ENCODE measurements at places on chromosomes 12 and 14.

GRCh38 chr14:90454041-90455000 is 57.5 kb downstream of the CALM1 start:
- no peak for DNase-seq

DNA sequence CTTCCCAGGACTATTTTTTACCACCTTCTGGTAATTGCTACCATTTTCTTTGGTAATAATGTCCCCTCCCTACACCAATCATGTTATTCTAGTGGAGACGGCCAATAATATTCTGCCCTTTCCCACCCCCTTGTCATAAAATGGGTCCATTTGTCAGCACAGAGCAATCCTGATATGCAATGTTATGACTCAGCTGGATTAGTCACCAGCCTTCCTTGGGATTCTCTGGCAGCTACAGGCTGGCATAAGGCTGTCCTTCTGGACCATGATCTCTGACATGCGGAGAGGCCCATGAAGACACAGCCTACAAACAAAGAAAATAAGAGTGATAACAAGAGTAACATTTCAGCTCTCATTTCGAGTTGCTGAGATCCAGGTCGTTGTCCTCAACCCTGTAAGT is 222.0 kb upstream of the CPNE8 start:
- no peak for DNase-seq

GRCh38 chr14:26626256-26626655 is 28.4 kb upstream of the NOVA1 start:
- DNase-seq = no peak

DNA sequence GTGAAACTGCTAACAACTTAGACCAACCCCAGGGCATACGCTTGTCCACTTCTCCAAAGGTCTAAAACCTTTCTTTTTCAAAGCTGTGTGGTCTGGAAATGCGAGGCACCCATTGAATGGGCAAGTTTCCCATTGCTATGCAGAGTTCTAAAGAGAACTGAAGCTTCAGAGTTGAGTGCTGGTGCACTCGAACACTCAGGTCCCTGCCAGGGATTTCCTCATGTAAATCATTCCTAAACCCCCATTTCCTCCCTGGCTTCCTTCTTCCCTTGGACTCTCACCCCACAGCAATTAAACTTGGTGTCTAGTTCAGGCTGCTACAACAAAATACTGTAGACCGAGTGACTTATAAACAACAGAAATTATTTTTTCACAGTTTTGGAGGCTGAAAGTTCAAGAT is 2.2 kb upstream of the PXN start:
- no peak for DNase-seq

- no peak for DNase-seq
Observed at GRCh38 chr12:19833775-19834501, 394.6 kb downstream of the AEBP2 start.

DNA sequence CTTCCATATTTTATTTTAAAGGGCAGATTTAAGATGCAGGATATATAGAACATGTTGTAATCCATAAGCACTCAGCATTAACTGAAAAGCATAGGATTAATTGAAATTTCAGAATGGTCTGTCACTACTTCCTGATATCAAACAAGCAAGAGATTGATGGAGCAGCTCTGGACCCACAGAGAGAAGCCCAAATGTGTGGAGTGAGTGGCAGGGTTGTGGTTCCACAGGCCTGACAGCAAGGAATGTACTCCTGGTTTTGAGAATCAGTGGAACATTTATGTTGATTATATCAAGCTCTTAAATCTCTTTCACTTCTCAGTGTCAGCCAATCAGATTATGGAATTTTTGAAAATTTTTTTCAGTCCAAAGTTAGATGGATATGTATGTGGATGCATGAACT is 267.6 kb upstream of the PRICKLE1 start:
- DNase-seq = no peak

GRCh38 chr12:49200919-49201594 is 12.2 kb upstream of the TUBA1A start:
- peak; percentile 90 for DNase-seq

GRCh38 chr12:57883700-57884099 is 37.2 kb upstream of the CTDSP2 start:
- DNase-seq = no peak

Measured in NCI-H2081 treated with DMSO at 0.1 percent for 48 hours (cell line).